ENCODE measurements at places on chromosomes 16 and 17.

- no peak for DNase-seq
Measured at GRCh38 chr16:50263060-50263909, 3.1 kb upstream of the ADCY7 start.

DNA sequence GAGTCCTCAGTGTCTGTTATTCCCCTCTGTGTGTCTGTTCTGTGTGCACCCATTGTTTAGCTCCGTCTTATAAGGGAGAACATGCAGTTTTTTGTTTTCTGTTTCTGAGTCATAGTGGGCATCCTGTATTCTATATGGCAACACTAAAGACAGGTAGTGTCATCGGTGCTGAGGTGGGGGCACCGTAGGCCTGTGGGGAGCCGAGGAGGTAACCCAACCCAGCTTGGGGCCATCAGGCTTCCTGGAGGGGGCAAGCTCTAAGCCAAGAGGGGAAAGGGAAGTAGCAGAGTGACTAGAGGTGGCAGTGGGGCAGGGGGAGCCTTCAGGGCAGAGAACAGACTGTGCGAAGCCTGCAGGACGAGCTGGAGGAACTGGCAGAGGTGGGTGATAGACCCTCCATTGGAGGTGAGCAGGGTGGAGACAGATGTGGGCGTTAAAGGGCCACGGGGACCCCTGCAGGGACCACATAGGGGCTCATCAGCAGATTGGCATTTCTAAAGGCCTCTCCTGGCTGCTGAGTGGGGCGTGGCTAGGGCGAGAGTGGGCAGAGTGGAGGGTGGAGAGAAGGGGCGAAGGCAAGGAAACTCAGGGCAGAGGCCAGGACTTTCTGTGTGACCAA lies 36.5 kb downstream of the CPNE2 start:
- DNase-seq: no peak

DNA sequence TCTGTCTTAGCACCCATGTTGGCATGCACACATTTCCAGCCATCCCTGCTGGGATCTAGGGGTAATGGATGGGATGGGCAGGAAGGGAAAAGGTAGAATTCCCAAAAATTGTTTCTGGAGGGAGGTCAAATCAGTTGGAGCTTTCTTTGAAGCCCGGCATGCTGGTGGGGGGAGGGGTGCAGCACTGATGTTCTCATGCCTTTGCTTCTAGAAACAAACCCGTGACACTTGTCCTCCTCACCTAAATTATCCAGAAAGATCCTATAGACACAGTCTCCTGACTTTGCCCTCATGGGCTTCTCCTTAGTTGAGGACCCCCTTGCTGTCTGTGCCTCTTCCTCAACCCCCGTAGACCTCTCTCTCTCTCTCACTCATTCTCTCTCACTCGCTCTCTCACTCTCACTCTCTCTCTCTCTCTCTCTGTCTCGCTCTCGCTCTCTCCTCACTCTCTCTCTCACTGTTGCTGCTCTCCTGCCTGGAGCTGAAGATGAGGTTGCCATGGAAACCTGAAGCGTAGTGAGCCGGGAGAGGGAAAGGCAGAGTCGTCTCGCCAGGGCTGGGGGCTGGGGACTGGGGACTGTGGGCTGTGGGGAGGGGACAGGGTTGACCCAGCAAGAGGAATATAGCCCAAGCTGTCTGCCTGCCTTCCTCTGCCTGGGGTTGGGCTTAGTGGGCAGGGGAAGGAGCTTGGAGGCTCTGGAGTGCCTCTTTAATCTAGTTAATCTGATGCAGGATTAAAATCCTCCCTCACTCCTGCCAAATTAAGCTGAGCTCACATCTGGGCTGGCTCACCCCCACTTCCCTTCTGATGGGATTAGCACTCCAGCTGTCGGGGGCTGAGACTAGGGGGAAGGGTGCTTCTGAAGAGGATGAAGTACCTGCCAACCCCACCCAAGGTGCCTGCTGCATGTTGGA lies 16.1 kb downstream of the LASP1 start:
- DNase-seq: peak; percentile 27

DNA sequence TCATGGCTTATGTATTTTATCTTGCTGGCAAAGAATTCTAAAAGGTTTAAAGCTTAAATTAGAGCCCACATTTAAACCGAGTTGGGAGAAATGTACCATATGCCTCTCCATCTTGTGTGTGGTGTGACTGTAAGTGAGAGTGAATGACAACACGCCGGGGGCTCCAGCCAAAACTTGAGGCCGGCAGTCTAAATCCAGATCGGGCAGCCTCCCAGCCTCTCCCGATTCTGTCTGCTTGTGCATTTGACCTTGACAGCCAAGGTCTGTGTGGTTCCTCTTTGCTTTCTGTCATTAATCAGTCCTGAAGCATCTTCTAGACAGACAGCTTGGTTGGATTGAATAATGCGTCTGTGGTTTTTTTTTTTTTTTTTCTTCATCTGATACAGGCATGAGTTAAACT lies 1093.2 kb upstream of the EEF2KMT start:
- DNase-seq: no peak

DNA sequence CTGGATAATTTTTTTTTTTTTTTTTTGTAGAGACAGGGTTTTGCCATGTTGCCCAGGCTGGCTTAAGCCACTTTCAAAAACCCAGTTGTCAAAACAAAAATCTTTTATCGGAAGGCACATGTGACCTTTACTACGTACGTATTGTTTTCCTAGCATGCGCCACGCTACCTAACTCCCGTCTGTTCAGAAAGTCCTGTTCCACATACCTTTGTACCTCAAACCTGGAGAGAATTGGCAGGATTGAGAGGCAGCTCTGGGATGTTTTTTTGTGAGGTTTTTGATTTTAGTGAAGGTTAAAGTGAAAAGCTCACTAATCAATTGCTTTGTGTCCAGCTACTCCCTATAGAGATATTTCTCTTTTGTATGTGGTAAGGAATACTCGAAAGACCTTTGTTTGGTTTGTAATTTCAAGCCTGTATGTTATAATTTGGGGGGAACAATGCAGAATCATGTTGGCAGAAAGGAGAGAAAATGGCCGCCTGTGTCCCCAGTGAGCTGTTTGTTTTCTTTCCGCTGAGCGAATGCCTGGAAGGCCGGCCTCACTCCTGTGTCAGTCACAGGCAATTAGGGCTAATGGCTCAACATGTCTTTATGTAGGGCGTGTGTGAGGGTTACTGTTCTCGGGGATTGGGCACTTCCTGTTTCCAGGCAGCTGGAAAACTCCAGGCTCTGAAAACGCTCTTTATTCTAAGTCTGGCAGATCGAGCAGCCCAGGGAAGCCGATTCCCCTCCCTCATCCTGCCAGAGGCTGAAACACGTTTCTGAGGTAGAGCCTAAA lies 60.8 kb upstream of the CLEC18A start:
- peak; percentile 72 for DNase-seq

GRCh38 chr17:15307710-15308111 lies 33.7 kb downstream of the TEKT3 start:
- peak; percentile 36 for DNase-seq

DNA sequence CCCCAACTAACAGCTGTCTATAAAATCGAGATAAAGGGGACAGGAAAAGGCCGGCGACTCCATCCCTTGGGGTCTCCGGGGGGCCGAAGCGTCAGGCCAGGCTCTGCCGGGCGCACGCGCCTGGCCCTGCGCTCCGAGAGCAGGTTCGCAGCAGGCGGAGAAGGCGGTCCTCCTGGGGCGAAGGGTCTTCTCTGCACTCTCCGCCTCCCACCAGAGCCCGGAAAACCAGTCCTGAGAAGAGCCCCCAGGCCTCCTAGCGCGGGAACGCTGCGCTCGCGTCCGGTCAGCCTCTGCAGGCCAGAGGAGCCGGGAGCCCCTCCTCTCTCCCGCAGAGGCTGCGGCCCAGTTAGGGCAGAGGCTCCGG lies 5.1 kb downstream of the FOXF1 start:
- no peak for DNase-seq

DNA sequence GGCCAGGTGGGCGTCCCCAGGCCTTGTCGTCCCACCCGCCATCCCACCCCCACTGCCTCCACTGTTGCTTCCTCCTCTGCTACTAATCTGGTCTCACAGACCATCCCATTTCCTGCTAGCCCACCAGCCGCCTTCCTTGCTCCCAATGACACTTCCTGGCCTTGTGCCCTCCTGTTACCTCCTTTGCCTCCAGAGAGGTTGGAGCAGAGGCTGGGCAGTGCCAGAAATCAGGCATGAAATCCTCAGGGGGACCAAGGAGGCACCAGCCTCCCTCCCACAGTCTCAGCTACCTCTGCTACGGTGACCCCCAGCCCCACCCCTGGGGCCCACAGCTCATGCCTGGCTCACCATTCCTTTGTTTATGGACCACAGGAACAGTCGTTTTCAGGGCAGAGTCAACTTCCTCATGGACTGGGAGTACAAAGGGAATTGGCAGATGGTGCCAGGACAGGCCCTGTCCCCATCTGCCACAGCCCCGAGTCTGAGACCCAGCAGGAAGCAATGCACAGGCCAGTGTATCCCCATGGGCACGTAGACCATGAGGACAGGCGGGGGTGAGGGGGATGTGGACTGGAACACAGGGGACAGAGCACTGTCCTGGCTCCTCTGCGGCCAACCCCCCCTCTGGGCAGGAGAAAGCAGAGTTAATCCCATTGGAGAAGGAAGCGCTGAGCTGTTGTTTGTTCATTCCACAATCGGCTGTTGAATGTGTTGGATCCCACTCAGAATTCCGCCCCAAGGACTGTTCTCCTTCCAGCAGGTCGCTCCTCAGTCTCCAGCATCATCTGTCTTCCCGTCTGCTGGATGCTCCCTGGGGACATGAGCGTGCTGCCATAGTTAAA lies 2.2 kb upstream of the CDH5 start:
- DNase-seq: peak; percentile 58

DNA sequence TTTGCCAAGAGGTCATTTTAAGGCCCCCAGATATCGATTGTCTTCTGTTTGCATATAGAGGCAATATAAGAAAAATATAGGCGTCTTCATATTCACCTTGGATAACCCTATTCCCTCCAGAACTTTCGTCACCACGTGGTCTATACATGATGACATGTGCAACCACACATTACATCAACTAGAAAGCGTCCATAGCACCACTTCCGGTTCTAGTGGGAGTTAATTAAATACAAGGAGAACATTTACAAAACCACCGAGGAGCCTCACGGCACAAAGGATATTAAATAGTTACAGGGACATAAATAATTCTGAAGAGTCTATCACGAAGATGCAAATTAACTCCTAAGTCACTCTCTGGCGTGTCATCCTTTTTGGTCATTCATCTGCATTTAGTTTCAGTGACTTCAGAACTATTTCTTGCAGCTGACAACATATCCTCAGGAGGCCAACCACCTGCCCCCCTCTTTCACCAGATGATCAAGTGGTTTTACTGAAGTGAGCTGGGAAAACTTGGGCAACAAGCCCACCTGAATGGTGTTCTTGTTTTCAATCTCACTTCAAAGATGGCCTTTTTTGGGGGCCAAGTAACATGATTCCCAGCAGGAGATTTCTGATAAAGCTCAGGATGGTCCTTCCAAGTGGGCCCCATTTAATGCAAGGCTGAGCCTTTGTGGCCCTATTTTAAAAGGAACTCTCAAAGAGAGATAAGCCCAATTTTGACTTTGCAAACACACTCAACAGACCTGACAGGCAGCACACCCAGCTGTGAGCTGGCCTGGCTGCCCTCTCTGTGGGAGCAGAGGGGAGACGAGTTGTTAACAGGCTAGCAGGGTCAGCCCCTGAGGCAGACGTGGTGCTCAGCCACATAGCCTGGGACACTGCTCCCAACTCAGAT lies 15.3 kb downstream of the CMTM3 start:
- peak; percentile 90 for DNase-seq

- DNase-seq: no peak
Measured at GRCh38 chr16:84737192-84738011, 37.6 kb downstream of the USP10 start.

GRCh38 chr17:7841396-7841914 lies 7.4 kb downstream of the KDM6B start:
- peak; percentile 94 for DNase-seq

GRCh38 chr17:81858170-81858966 lies 2.0 kb downstream of the P4HB start:
- DNase-seq: no peak

DNA sequence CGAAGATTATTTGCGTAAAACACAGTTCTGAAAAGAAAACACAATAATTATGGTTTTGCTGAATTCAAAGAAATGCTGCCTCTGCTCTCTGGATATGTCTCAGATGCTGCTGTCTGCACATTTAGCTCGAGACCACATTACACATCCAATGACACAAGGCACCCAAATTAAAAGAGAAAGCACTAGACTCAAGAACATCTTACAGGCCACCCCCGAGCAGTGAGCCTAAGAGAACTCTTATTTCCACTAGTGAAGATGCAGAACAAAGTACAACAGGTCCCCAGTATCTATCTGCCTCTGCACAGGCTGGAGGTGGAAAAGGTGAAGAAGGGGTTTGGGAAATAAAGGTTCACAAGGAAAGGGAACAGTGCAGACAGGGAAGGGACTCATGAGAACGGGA lies 33.5 kb downstream of the GRB2 start:
- no peak for DNase-seq

DNA sequence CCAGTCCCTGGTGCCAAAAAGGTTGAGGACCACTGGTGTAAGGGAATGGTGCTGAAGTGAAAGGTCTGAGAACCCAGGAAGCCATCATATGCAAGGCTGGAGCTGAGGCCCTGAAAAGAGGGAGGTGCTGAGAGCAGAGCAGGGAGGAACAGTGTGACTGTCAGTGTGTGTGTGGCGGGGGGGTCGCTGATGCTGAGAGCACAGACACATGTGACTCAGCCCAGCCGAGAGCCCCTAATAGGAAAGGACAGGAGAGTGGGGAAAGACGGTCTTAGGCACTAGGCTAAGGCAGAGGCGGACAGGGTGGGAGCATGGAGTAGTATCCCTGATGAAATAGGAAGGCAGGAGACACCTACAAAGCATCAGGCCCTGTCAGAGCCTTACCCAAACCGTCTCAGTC lies 1.2 kb downstream of the B9D1 start:
- DNase-seq: no peak

DNA sequence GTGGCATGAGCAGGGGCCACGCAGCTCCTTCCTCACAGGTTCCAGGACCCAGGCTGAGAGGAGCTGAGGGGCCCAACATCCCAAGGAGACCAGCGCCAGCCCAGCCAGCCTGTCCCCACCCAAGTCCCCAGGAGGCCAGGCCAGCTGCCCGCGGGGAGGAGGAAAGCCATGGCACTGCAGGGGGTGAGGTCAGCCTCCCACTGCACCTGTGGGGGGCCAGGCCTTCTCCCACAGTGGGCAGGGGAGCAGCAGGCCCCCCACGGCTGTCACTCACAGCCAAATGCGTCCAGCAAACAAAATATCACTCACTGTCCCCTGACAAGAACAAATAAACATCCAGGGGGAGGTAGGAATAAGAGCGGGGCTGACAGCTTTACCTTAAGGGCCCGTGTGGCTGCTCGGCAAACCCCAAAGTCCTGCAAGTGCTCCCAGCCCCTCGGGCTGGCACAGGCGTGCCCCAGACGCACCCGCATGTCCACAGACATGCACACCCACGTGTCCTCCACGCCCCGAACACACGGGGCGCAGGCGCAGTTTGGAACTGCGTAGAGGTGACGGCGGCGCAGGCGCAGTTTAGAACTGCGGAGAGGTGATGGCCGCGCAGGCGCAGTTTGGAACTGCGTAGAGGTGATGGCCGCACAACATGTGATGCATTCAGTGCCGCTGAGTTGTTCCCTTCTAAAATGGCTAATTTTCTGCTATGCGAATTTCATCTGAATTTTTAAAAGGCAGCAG lies 291.1 kb downstream of the FOXL1 start:
- no peak for DNase-seq
